Motor neuron (in vitro differentiated cells): ENCODE measurements at places on chromosomes 7 and 10. TPM values are rescaled to one million over a fixed set of nuclear protein-coding genes. Genes with fewer than 3 reads are reported as not detected.

The GHRHR gene
- total RNA-seq = 1.5 and 4.9 TPM in 2 replicates

The PGAM2 gene
- 0.90 and 1.5 TPM in 2 replicates for total RNA-seq

The DKK1 gene
- 3.4 and 4.8 TPM in 2 replicates for total RNA-seq

The KCNMA1 gene
- total RNA-seq = 15.8 and 19.3 TPM in 2 replicates

The LIPN gene
- not detected in 2 replicates for total RNA-seq

The ARMC3 gene
- 0.21 TPM in 1 of 2 replicates, not detected in the other for total RNA-seq

The NUTM2A gene
- total RNA-seq = 1.4 and 2.5 TPM in 2 replicates

The CCM2 gene
- total RNA-seq = 18.9 and 20.9 TPM in 2 replicates

The CNNM1 gene
- 1.7 and 2.4 TPM in 2 replicates for total RNA-seq

The CYP26C1 gene
- 0.10 and 0.11 TPM in 2 replicates for total RNA-seq

The LRIT1 gene
- not detected in 2 replicates for total RNA-seq

The CUBN gene
- 0.91 and 1.8 TPM in 2 replicates for total RNA-seq

The JAKMIP3 gene
- total RNA-seq = 1.6 and 1.7 TPM in 2 replicates

The KIF20B gene
- total RNA-seq = 2.9 and 3.0 TPM in 2 replicates

The SRGN gene
- total RNA-seq = 0.59 and 2.7 TPM in 2 replicates

The ASB15 gene
- total RNA-seq = not detected in 2 replicates

The MRLN gene
- 0.91 TPM in 1 of 2 replicates, not detected in the other for total RNA-seq

The SLC26A4 gene
- total RNA-seq = 0.05 and 0.31 TPM in 2 replicates

The MGMT gene
- 14.6 and 16.3 TPM in 2 replicates for total RNA-seq

The PILRA gene
- 2.7 and 2.9 TPM in 2 replicates for total RNA-seq

The ITGB8 gene
- total RNA-seq = 133 and 149 TPM in 2 replicates

The ICA1 gene
- 10.2 and 13.5 TPM in 2 replicates for total RNA-seq

The ENKUR gene
- 4.2 and 4.6 TPM in 2 replicates for total RNA-seq

The PRKG1 gene
- total RNA-seq = 5.1 and 5.8 TPM in 2 replicates

The OR2A12 gene
- not detected in 2 replicates for total RNA-seq

The CREB3L2 gene
- total RNA-seq = 4.8 and 5.7 TPM in 2 replicates

The NXPH1 gene
- total RNA-seq = 0.15 TPM in 1 of 2 replicates, not detected in the other

The ANKRD30A gene
- 0.06 TPM in 1 of 2 replicates, not detected in the other for total RNA-seq

The HGF gene
- 0.22 and 1.7 TPM in 2 replicates for total RNA-seq

The SLC35B4 gene
- 15.6 and 17.5 TPM in 2 replicates for total RNA-seq

The PDE6C gene
- total RNA-seq = 0.22 and 0.41 TPM in 2 replicates

The HOXA3 gene
- 36.1 and 38.6 TPM in 2 replicates for total RNA-seq

The DLX5 gene
- total RNA-seq = 0.27 and 0.56 TPM in 2 replicates

The ARMS2 gene
- not detected in 2 replicates for total RNA-seq

The FLNC gene
- total RNA-seq = 36.3 and 39.1 TPM in 2 replicates

The OR2A42 gene
- total RNA-seq = 0.25 TPM in 1 of 2 replicates, not detected in the other

The RSPH10B2 gene
- 1.2 TPM in 2 replicates for total RNA-seq

The ADK gene
- 25.4 and 26.2 TPM in 2 replicates for total RNA-seq

The C7orf57 gene
- 0.27 TPM in 1 of 2 replicates, not detected in the other for total RNA-seq

The GTF2IRD1 gene
- total RNA-seq = 23.7 and 24.7 TPM in 2 replicates

The WNT8B gene
- total RNA-seq = 0.16 TPM in 1 of 2 replicates, not detected in the other

The DENND2A gene
- 45.4 and 56.3 TPM in 2 replicates for total RNA-seq

The MACC1 gene
- total RNA-seq = 0.14 and 0.30 TPM in 2 replicates

The CALHM1 gene
- 0.05 and 0.13 TPM in 2 replicates for total RNA-seq

The ZNF746 gene
- 10.8 TPM in 2 replicates for total RNA-seq

The CADPS2 gene
- 5.5 and 5.9 TPM in 2 replicates for total RNA-seq

The EBF3 gene
- 112 TPM in 2 replicates for total RNA-seq

The C1QL3 gene
- 0.16 TPM in 1 of 2 replicates, not detected in the other for total RNA-seq

The CNPY1 gene
- total RNA-seq = not detected in 2 replicates
